Endothelial cell (in vitro differentiated cells): ENCODE measurements at places on chromosomes 2 and 18.

- DNase-seq, result no peak
Measured at GRCh38 chr18:57659460-57660102, 37.9 kb upstream of the NARS1 start.

GRCh38 chr2:21837168-21837960, 713.6 kb downstream of the TDRD15 start:
- no peak for DNase-seq

DNA sequence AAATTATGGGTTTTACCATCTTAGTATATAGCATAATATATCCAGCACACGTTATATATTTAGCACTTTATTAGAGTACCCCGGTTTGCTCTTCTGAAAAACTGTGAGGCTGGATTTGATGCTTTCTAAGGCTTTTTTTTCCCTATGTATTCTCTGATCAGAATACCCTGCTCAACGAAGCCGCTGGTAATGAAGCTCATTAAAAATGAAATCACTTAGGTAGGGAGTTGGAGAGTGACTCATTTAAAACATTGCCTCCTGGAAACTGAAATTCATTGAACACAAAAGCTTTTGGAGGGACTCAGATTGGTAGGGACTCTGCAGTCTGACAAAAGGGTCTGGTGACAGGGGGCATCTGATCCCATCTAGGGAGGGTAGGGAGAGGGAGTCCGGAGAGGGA, 365.4 kb upstream of the MEX3C start:
- no peak for DNase-seq

- no peak for DNase-seq
Measured at GRCh38 chr2:8006181-8006580, 675.7 kb upstream of the ID2 start.

- no peak for DNase-seq
Measured at GRCh38 chr2:60437080-60437696, 116.3 kb downstream of the BCL11A start.

GRCh38 chr2:158655628-158656027, 139.5 kb upstream of the DAPL1 start:
- DNase-seq, result no peak

- no peak for DNase-seq
Measured at GRCh38 chr2:112138159-112139032, at the start of gene FBLN7. Gene FBLN7, plus strand, starts transcription at chr2:112138385. Its CDS starts 271 bp downstream, at chr2:112138656.

- DNase-seq, result no peak
Measured at GRCh38 chr18:61549889-61550288, 216.7 kb downstream of the CDH20 start.

DNA sequence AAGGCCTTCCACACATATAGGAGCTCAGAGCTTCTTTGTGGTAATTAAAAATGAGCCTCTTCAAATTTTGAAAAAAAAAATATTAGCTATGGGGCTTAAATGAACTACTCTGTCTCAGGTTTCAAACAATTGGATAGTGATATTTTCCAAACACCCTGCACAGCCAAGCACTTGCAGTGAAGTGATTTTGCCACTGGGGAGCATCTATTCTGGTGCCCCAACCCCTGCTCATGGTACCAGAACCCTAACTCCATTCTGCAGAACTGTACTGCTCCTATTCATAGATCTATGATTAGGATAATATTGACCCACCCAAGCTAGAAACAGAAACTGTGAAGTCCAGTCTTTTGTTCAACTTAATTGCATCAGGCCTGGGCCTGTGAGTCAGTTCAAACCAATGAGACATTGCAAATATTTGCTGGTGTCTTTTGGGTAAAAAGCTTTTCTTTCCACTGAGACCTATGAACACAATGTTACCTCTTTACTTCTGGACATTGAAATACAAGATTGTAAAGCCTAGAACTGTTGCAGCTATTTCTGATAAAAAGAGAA, 324.0 kb downstream of the GALNT13 start:
- no peak for DNase-seq

- no peak for DNase-seq
Measured at GRCh38 chr18:56235481-56236013, 402.8 kb downstream of the TXNL1 start.

DNA sequence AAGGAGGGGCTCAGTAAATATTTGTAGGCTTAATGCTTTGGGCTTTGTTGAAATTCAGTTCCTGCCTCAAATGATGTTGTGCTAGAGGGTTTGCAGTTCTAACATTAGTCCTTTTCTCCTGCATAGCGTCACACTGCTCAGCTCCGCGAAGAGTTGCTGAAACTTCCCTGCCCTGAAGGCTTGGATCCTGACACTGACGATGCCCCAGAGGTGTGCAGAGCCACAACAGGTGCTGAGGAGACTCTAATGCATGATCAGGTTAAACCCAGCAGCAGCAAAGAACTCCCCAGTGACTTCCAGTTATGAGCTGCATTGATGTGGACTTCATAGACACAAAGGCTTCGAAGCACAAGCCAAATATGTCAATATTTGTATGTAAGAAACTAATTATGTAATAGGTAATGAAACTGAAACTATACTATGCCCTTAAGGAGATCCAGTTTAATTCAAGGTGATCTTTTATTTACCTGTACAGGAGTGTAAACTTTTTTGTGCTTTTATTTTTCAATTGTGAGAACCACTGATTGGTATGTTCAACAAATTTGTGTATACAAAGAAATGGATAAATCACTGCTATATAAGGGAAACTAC, 10.2 kb upstream of the TTC27 start:
- no peak for DNase-seq

GRCh38 chr2:240464514-240465241, 29.2 kb downstream of the GPC1 start:
- DNase-seq, result peak; percentile 3

DNA sequence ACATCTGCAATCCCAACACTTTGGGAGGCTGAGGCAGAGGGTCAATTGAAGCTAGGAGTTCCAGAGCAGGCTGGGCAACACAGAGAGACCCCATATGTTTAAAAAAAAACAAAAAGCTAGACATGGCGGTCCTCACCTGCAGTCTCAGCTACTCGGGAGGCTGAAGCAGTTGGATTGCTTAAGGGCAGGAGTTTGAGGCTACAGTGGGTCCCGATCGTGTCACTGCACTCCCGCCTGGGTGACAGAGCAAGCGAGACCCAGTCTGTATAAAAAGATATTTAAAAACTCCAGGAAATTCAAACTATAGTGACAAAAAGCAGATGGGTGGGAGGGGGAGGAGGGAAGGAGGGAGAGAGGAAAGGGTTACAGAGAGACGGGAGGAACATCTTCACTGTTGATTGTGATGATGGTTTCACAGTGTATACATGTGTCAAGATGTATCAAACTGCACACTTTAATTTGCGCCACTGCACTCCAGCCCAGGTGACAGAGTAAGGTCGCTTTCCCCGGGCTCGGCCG, 942 bp upstream of the ZNF236 start:
- no peak for DNase-seq

DNA sequence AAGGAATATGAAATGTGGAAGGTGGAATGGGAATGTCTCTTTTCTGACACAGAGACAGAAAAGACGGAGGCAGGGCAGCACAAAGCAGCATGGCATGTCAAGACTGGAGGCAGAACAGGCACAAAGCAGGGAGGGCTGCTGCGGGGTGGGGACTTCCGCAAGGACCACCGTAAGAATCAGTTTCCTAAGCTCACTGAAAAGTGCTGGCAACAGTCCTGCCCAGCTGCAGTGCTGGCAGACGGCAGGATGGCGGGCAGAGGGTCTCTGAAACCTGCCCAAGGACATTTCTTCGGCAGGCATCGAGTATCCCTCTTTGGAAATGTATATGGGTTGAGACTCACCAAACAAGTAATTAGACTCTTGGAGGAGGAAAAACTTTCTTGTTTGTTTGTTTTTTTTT, 54.9 kb downstream of the FAM178B start:
- DNase-seq, result no peak

- no peak for DNase-seq
Measured at GRCh38 chr2:11325961-11326676, 18.3 kb downstream of the ROCK2 start.

DNA sequence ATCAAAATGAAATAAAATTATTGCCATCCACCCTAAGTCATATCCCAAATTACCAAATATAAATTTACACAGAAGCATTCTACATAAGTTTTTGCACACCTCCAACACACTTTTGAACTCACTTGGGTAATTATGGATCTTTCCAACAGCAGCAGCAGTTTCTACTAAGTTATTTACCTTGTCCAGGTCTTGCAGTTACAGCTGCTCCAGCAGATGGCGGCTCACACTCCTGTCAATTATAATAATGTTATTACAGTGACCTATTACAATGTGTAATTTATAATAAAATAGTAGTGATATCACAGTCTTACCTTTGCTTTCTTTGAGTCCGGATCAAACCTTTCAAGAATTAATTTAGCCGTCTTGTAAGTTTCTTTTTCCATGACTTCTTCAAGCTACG, 37.9 kb downstream of the LNPK start:
- no peak for DNase-seq

DNA sequence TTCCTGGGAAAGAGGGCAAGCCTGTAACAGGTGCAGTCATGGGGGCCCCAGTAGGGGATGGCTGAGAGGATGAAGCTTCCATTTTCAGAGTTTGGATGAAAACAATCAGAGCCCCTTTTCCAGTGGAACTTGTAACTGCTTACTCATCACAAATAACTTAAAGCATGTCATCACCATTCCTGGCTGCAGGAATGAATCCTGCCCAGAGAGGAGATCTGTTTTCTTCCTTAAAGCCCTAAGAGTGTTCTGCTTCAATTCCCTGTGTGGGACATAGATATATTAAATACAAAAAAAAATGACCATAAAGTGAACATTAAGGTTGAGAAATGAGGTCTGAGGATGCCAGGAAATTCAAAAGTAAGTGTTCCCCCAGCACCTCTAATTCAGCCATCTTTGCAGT, 183.4 kb upstream of the MEIS1 start:
- DNase-seq, result no peak

DNA sequence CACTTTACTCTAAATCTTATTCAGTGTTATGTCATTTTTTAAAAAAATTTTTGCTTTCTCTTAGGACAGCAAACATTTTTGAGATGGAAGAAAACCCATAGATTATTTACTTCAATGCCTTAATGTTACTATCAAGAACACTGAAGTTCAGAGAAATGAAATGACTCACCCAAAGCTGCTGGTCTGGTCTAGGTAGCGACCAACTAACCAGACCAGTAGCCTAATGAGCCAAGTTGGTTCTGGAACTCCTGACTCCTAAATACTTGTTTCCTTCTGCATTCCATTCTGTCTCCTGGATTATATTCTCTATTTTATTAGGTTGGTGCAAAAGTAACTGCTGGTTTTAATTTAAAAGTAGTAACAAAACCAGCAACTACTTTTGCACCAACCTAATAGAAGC, 35.4 kb downstream of the SLC8A1 start:
- no peak for DNase-seq

DNA sequence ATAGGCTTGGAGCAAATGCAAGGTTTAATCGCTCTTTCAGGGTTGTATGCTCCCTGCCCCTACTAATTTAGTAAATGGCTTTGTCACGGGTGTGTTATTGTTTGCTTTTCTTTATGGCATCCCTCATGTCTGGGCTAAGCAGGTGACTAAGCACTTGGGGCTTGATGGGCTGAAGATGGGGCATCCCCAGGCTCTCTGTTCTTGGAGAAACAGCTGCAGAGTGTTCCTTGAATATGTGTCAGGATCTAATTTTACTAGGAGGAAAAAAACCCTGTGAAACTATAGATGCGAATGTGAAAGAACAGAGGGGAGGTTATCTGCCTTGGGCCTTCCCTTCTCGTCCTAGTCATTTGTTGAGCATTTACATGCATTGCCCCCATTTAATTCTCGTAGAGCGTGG, 94.7 kb upstream of the TAF1B start:
- no peak for DNase-seq

GRCh38 chr2:45943219-45944044, 292.0 kb downstream of the PRKCE start:
- no peak for DNase-seq

DNA sequence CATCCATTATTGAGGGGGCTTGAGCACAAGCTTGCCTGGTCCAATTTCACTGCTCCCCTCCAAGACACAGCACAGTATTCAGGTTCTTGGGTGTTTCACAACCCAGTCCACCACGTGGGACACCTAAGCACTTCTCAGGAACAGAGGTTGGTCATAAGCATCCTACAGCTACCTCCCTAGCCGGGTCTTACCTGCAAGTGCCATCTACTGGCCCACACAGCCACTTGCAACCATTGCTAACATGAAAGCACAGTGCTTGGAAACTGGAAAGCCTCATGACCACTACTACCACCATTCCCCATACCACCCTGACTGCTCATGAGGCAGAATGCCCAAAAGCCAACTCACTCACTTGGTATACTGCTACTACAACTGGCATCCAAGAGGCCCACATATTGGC, 105.7 kb upstream of the RPRM start:
- DNase-seq, result no peak

- no peak for DNase-seq
Measured at GRCh38 chr18:59861963-59862819, 37.6 kb upstream of the PMAIP1 start.

DNA sequence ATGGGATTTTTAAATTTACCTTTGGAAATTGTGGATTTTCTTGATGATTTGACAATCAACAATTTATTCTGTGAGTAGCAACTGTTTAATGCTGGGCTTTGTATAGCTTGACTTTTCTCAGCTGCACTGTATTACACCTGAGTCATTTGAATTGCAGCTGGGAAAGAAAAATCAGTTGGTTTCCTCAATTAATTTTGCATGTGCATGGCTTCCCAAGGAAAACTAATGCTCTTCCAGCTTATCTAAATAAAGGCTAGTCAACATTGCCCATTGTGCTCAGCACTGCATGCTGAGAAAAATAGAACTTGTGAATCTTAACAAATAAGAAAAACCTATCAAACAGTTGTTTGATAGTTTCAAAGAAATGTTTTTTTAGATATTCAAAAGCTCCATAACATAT, 268.3 kb upstream of the CDH20 start:
- DNase-seq, result no peak

- DNase-seq, result no peak
Measured at GRCh38 chr2:128514555-128514955, 195.9 kb upstream of the HS6ST1 start.

DNA sequence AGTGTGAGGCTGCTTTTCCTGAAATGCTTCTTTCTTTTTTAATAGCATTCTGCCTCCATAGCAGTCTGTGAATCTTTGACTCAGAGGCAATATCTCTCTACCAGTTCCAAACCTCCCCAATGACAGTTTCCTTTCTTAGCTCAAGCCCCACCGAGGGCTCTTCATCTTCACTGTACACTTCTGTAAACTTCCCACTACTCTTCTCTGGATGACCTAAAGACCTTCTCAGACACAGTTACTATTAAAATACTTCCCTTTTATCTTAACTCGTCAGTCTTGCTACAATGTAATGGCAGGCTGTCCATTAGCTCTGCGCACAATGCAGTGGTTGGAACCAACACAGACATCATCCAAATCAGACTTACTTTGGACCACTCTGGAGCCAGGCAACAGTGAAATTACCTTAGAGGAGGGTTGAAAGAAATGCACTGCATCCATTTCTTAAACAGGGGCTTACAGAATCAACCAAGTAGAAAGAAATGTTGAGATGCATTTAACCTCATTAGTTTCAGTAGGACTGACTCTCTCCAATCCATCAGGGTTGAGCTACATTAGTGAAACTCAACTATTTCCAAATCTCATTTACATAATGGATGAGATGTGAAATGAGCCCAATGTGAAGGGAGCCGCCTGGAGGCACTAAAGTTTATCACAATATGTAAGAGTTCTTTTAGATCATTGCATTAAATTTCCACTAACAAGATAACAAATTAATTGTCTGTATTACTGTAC, 343.8 kb downstream of the SETBP1 start:
- DNase-seq, result no peak

- no peak for DNase-seq
Measured at GRCh38 chr2:38474715-38475566, 97.9 kb upstream of the ATL2 start.
